MM.1S (cell line): ENCODE measurements at places on chromosomes 13 and 19.

GRCh38 chr13:20927596-20928257 is 25.2 kb upstream of the XPO4 start:
- DNase-seq, result no peak

- DNase-seq, result no peak
Observed at GRCh38 chr13:74973935-74974879, 507.8 kb downstream of the TBC1D4 start.

GRCh38 chr13:100798739-100799361 is 124.3 kb upstream of the TMTC4 start:
- DNase-seq, result no peak

GRCh38 chr13:111161601-111162600 is 46.8 kb downstream of the ARHGEF7 start:
- no peak for DNase-seq

- no peak for DNase-seq
Observed at GRCh38 chr19:46283771-46284170, 13.1 kb upstream of the HIF3A start.

GRCh38 chr13:26568132-26568815 is 10.8 kb downstream of the WASF3 start:
- no peak for DNase-seq

DNA sequence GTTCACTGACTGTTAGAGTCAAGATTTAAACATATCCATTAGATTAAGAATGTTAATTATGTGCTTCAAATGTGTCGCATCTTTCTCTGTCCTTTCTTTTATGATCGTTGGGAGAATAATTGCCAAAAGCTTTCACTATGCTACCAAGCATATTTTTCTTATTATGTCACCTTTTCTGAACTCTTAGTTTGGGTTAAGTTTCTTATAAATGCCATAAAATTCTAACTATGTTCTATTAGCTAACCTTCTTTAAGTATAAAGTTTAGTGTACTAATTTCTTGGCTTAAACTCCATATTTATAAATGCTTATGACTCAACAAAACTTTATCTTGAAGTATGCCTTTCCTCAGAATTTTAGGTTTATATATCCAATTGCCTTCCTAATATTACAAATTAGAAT is 1759.4 kb downstream of the PCDH9 start:
- no peak for DNase-seq

GRCh38 chr13:106996867-106997618 is 429.1 kb upstream of the ARGLU1 start:
- no peak for DNase-seq
